ENCODE measurements at places on chromosomes 1 and 21.
A peak's percentile ranks its signal among the peaks of the same experiment; 100 is the strongest.

DNA sequence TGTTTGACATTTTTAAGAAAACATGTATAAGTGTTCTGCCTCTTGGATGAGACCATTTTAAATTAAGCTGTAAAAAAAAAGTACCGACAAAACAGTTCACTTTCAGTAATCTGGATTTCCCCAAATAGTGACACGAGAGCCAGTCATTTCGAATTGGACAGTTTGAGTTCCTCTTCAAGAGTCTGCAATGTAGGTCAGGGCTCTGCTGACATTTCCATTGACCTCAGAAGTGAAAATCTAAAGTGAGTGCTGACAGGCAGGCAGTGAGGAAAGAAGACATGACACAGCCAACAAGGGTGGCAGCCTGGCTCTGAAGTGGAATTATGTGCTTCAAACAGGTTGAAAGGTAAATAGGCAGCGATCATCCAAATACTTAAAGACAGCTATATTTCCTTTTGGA, at the start of gene IL23R:
TSS of gene IL23R (plus strand) at position 259 of the 400 bp plus-strand sequence. CDS start 1,667 bp downstream, outside the sequence.
- peak; percentile 25 for DNase-seq

DNA sequence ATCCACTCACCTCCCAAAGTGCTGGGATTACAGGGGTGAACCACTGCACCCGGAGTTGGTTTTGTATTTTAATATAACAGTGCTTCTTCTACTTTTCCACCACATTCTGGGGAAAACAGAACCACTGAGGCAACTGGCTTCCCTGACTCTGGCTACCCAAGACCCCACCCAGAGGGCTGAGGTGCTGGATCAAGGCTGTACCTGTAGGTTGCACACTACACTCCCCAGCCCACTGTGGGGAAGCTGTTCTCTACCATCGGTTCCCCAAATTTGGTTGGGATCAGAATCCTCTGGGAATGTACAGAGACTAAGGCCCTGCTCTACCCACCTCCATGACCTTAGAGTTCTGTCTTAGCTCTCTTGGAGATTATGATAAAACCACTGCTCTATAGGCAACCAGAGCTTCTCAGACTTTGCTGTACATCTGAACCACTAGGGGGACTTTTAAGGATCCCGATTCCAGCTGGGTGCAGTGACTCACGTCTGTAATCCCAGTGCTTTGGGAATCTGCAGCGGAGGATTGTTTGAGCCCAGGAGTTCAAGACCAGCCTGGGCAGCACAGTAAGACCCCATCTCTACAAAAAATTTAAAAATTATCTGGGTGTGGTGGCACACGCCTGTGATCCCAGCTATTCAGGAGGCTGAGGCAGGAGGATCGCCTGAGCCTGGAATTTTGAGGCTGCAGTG, 51.6 kb downstream of the GNG4 start:
- DNase-seq = no peak

DNA sequence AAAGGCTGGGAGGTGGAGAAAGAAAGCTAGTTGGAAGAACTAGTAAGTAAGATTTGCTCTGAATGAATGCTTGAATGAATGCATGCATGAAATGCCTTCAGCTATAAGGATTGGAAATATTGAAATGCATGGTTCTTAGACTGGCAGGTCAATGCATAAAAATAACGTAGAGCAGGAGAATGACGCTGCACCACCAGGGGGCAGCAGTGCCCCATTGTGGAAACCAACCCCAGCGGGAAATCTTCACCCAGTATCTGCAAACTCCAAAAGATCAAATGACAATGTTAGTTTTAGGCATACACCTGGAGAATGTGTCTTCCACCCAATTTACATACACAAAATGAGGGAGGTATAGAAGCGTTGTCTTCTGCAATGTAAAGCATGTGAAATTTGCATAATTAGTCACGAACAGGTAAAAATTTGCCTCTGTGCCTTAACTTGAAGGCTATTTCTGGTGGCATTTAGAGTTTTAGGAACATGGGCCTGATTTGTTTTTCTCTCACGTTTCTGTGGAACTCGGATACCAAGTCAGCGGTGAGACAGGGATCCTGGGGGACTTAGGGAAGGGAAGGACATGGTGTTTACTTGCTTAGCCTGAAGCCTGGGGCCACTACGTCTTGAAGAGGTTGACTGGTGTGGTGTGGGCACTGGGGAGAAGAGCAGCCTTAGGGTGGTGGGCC, 78.6 kb downstream of the HHAT start:
- peak; percentile 42 for DNase-seq

DNA sequence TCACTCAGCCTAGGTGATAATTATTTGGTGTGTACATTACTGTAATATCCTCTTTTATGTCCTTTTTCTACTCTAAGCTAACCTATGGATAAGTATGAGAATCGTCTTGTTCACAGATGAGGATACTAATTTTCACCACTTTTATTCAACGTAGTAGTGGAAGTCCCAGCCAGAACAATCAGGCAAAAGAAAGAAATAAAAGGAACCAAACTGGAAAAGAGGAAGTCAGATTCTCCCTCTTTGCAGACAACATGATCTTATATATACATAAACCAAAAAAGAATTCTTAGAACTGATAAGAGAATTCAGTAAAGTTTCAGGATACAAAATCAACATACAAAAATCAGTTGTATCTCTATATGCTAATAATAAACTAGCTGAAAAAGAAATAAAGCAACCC, 12.6 kb upstream of the RGL1 start:
- no peak for DNase-seq

- no peak for DNase-seq
These were observed 20.7 kb upstream of the POFUT2 start for GRCh38 chr21:45308194-45309068.

DNA sequence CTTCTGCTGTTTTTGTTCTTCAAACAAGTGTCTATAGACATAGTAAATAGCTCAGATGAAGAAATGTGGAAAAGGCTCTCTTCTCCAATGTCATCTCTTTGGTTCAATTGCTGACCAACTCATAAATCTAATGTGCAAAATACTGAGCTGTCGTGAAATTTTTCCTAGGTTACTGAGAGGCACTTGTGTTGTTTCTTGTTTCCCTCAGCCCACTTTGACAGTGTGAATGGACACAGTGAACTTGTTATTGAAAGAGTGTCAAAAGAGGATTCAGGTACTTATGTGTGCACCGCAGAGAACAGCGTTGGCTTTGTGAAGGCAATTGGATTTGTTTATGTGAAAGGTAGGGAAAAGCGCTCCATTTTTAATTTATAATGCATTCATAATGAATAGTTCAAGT, 245.3 kb downstream of the TPR start:
- no peak for DNase-seq

- no peak for DNase-seq
These were observed 218.8 kb downstream of the NTNG1 start for GRCh38 chr1:107359472-107360241.

DNA sequence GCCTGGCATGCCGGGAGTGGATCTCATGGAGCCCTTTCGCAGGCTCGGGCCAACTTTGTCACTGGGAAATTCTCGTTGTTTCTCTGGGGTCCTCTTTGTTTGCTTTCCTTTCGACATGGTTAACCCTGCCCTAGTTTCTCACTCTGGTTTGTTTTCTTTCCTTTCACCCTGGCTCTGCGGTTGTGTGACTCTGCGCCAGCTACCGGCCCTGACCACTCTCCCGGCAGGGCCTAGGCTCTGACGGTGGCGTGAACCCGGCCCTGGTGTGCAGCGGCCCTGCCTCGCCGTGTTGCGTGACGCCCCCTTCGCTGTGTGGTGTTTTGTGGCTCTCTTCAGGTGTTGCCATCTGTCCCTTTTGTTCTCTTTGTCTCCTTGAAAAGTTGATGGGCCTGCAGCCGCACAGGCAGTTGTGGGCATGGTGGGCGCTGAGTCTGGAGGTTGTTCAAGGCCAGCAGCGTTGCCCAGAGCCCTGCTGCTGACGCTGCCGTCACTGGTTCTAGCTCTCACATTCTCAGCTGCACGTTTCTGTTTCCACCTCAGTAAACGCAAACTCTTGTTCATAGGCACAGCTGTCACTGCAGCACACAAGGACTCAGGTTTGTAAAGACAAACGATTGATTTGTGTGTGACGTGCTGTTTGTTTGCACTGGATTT, 64.6 kb upstream of the DIP2A start:
- no peak for DNase-seq

DNA sequence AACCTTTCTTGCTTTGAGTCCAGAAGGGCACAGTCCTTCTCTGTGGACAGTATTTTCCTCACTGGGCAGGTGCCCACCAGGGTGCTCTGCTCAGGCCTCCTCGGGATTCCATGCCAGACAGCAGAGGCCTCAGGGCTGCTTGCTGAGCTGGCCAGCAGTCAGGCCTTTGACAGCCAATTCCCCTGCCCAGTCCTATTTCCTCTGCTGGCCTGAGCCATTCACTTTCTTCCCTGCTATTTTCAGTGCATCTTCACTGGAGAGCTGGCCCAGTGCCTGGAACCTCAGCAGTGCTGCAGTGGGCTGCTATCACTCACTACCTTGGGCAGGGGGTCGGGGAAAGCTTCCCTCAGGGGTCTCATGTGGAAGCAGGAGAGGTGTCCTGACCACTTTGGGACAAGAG, 33.2 kb downstream of the KCNA10 start:
- no peak for DNase-seq

DNA sequence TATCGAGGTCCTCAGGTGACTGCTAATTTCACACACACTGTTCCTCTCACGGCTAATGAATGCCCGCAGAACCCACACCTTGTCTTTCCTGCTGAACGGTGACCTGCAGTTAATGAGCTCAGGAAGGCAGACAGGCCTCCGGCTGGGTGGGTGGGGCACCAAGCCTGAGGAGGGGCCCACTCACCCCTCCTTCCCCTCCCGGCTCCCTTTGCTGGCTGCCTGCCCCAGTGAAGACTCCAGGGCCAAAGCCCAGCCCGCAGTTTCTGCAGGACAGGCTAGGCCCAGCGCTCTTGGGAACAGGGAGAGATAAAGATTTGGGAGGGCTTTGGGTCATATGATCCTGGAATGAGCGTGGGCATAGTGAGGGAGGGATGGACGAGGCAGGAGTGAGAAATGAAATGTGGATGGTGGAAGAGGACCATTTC, 26.4 kb downstream of the FOXO6 start:
- no peak for DNase-seq

- DNase-seq = no peak
These were observed 8.0 kb downstream of the RAB29 start for GRCh38 chr1:205767248-205767647.

DNA sequence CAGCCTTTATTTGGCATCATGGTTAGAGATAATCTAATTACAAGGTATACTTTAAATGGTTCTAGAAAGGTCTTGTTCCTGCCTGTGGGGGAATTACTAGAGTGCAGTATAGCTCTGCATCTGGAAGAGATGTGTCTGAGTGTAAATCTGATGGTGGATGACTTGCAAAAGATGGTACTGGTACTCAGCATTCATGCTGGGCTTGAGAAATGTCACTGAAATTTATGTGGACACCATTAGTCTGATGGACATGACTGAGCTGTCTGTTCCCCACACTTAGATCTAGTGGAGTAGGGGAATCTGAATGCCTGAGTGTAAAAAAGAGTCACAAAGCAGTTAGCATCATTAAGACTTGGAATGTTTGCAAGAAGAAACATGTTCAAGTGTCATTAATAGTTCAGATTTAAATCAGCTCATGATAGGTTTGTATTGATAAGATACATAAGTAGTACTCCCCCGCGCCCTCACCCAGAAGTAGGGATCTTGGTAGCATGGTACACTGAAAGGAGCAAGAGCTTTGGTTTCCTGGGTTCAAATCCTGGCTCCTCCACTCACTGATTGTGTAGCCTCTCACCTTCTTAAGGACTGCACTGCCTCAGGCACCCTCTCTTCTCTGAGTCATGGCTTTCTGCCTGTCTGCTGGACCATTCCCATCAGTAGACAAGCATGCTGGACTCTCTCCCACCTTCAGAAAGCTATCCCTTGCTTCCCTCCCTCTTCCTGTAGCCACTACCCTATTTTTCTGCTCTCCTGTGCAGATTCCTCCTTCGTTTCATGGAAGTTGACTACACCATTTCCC, 292.9 kb downstream of the NFIA start:
- no peak for DNase-seq

DNA sequence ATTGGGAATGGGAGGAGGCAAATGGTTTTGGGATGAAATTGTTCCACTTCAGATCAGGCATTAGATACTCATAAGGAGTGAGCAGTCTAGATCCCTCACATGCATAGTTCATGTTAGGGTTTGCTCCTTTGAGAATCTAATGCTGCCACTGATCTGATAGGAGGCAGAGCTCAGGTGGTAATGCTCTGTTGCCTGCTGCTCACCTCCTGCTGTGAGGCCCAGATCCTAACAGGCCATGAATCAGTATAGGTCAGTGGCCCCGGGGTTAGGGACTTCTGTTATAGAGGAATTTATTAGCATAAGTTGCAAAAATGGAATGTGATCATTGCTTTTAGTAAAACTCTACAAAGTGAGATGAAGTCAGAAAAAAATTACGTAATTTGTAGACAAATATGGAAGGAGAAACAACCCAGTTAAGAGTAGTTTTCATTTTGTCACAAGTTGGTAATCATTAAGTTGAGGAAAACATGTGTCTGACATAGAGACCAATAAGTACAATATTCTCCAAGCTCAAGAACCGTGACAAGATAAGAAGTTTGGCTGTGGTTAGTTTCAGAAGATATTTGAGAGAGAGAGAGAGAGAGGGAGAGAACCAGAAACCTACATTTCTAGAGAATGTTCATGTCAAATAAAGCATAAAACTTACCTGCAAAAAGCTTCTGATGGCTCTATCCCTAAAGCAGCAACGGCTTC, 689.7 kb upstream of the PRMT6 start:
- DNase-seq = no peak

DNA sequence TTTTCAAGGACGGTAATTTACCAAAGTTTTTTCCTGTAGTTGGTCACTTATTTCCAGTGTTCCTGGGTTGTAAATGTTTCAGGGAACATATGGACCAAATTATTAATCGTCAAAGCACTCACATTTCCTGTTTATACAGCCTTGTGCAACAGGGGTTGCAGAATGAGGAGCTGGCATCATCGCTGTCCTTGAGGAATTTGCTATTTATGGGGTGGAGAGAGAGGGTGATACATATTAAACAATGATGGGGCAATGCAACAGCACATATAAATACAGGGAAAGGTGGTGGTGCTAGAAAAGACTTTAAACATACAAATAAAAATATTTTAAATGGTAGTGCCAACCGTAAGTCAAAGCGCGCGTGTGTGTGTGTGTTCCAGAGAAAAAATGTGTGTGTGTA, 369.8 kb downstream of the NPHP4 start:
- no peak for DNase-seq

GRCh38 chr1:219528633-219529032, 84.3 kb downstream of the ZC3H11B start:
- no peak for DNase-seq

- DNase-seq = no peak
These were observed 38.6 kb upstream of the GADD45A start for GRCh38 chr1:67646145-67647035.

DNA sequence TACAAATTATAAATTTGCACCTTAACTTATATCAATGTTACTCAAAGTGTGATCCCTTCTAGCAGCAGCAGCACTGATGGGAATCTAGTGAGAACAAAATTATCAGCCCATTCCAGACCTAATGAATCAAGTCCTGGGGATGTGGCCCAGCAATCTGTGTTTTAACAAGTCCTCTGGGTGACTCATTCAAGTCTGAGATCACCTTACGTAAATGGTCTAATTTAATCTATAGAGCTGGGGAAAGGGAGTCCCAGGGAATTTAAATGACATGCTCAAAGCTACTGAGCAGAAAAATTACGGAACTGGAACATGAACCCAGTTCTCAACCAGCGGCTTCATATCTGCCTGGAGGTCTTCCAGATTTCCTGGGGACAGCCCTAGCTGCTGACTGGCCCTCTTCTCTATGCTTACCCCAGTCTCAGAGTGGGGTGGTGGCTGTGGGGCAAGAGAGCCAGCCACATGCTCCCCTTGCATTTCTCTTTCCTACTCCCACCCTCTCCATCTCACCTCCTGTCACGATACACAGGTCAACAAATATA, 220.0 kb downstream of the TM2D1 start:
- no peak for DNase-seq

GRCh38 chr1:209484429-209484828, 99.1 kb upstream of the CAMK1G start:
- DNase-seq = no peak

GRCh38 chr1:145962157-145963102, 1.9 kb downstream of the ANKRD34A start:
- no peak for DNase-seq

Measured in CD4-positive, alpha-beta T cell treated with Interleukin-15 for 1 hour (primary cell).